ENCODE measurements at places on chromosomes 5 and 9.

- ATAC-seq: no peak
Measured at GRCh38 chr5:112854651-112855050, 6.4 kb upstream of the SRP19 start.

DNA sequence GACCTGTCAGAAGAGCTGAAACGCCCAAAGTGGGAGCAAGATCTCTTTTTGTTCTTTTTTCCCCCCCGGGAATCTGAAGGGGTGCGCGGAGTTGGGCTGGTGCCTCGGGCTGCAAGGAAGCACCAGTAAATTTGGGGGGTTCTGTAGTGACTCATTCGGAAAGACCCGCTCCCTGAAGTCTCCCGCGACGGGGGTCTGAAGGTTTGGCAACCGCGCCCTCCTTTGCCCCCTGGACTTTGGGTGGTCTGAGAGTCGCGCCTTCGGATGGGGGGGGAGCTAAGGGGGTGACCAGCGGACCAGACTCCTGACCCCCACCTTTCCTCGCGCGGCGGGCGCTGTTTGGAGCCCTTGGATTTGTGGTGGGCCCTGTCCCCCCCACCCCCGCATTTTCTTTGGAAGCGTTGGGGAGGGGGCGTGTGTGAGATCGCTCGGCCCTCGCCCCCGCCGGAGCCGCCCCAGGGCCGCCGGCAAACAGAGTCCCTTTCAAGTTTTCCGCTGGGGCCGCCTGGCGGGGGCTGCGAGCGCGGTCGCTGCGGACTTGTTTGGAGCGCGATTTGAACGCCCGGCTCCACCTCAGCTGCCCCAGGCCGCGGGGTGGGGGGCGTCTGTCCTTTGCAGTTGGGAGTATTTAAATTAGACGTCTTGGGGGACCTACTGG lies 2.0 kb downstream of the CXXC5 start:
- no peak for ATAC-seq

DNA sequence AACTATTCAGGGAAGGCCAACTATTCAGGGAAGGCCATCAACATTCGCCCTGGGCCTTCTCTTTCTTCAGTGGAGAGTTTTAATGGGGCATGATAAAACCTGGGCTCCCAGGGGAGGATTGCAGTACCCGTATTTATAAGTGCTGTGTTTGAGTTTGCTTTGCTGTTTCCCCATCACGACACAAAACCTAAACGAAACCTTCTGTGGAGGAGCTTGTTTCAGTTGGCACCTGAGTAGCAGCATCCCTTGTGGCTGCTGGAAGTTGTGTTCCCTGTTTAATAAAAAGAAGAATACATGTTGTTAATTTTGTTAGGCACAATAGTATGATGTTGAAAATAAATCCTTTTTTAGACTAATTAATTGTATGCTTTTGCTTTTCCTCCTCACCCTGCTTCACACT lies 8.3 kb downstream of the WDR31 start:
- no peak for ATAC-seq

DNA sequence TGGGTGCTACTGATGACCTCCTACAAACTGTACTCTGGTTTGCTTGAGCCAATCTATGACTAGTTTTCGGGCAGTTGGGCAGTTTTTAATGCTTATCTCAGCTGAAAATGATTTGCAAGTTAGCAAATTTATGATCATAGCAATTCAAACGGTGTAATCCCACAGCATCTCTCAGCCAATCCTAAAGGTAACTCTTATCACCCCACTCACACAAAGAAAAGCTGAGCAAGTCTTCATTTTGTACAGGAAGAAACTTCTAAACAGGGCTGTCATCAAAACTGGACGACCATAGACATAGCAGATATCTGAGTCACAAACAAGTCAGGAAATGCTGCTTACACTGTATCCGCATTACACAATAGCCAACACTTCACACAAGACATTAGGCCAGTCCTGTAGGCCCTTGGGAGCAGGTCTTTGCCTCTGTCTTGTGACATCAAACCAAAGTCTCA lies 2.6 kb upstream of the ENC1 start:
- ATAC-seq: no peak

GRCh38 chr5:119360905-119361593 lies 5.2 kb downstream of the TNFAIP8 start:
- no peak for ATAC-seq

GRCh38 chr9:130741831-130742449 lies 48.4 kb downstream of the EXOSC2 start:
- ATAC-seq: peak; percentile 41

DNA sequence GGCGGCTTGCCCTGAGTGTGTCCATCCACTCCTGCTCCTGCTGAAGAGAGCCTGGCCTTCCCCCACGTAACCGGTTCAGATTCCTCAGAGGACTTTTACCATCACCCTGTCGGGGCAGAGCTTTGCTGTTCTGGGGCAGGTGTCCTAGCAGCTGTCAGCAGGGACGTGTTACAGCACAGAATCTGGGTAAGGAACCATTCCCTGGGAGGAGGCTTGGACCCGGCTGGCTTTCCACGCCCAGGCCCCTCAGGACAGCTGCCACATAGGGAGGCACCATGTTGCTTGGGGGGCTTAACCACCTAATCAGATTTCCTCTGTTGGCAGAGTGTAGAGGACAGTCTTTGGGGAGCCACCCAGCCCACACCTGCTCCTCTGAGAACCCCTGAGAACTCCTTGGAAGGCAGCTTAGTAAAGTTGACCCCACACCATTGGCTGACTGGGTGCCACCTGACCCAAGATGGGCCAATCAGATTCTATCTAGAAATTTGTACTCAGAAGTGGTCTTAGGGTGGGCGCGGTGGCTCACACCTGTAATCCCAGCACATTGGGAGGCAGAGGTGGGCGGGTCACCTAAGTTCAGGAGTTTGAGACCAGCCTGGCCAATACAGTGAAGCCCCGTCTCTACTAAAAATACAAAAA lies 23.3 kb upstream of the EEIG1 start:
- ATAC-seq: no peak

GRCh38 chr9:110105107-110105506 lies 102.9 kb downstream of the C9orf152 start:
- no peak for ATAC-seq

DNA sequence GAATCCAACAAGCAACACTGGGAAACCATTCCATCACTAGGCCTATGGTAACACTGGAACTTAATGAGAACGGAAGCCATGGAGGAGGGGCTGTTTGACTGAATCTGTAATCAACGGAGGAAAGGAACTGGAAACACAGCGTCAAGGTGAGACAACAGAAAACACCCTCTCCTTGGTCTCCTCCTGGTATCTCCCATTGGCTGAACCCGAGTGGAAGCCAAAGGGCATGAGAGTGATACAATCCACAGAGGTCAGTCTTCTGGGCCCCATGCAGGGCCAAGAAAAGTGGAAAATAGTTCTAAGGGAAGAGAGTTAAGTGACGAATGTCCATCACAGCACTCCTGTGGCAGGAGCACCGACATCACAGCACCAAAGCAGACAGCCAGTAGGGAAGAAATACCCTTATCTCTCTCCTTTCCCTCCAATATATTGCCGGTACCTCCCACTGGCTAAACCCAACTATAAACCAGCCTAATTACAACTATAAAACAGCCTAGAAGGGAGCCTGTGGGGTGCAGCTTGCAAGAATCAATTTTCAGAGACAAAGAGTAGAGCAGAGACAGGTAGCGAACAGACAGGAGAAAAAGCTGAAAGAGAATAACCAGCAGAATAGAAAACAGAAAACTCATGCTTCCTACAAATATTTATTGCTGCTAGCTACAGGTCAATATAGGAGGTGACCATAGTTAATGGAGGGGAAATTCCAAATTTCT lies 107.4 kb upstream of the IFNE start:
- ATAC-seq: no peak

- ATAC-seq: no peak
Measured at GRCh38 chr5:150235500-150235854, 45.6 kb downstream of the SLC6A7 start.

DNA sequence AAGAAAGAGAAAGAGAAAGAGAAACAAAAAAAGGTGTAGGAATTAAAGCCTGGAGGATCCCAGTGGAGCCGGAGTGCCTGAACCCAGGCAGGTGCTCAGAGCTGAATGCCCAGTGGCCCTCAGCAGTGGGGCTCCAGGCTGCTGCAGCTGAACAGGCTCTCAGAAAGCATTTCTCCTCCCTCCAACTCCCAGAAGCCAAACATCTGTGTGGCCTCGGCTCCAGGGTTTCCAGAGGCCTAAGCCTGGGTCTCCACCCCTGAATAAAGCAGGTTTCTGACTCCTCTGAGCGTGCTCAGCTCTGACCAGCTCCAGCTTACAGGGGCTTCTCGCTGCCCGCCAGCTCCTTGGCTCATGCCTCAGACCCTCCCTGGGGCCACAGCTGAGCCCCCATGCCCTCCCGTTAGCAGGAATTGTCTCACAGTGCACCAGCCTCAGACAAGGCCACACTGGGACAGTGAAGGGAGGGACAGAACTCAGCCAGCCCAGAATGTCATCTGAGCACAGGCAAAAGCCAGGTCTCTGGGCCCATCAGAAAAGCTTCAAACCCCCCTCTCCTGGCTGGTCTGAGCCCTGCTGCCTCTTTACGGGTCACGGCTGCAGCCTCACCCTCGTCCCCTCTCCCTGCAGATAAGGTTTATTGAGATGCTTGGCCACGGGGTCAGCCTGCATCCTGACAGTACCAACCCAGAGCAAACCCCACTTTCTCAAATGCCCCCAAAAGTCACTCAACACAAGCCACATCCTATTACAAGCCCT lies 114.4 kb upstream of the PPP1R26 start:
- ATAC-seq: no peak

- no peak for ATAC-seq
Measured at GRCh38 chr9:137680444-137681358, 61.9 kb downstream of the EHMT1 start.

DNA sequence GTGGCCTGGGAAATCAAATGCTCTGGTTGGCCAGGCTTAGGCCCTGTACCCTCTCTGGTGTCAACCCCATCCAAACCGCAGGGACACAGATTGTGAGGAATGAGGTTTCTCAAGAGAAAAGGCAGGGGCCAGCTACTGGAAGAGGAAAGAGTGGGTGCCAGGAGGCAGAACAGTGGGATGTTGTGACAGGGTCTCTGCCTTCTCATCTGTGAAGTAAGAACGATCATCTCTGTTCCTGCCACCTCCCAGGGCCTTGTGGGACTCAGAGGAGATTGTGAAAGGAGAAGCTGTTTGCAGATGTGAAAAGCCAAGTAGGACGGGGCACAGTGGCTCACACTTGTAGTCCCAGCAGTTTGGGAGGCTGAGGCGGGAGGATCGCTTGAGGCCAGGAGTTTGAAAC lies 22.8 kb upstream of the RPL26L1 start:
- ATAC-seq: no peak

DNA sequence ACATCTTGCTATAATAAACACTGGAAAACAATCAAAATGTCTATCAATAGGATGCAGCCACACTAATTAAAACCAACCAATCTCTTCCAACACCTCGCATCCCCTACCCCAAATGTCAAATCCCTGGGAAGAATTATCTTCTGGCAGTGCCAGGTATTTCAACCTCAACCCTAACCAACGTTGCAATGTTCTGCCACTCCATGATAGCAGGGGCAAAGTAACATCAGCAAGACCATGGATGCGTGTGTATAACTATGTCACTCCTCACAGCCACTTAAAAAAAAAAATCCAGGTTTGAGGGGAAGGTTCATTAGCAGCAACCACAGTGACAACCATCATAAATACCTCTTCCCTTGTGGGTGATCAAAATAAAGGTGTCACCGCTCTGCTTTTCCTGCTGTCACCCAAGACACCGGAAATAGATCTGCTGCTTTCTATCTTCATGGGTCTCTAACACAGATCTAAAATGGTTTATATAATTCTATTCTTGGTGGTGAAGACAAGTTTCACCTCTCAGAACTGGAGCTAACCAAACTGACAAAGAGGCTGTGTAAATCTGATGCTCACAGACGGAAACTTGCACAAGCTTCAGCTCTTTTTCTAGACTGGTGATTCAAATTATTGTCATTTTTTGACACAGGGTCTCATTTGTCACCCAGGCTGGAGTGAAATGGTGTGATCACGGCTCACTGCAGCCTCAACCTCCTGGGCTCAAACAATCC lies 9.9 kb downstream of the HSPA9 start:
- ATAC-seq: peak; percentile 66

- no peak for ATAC-seq
Measured at GRCh38 chr5:58795327-58795726, 212.5 kb downstream of the RAB3C start.

DNA sequence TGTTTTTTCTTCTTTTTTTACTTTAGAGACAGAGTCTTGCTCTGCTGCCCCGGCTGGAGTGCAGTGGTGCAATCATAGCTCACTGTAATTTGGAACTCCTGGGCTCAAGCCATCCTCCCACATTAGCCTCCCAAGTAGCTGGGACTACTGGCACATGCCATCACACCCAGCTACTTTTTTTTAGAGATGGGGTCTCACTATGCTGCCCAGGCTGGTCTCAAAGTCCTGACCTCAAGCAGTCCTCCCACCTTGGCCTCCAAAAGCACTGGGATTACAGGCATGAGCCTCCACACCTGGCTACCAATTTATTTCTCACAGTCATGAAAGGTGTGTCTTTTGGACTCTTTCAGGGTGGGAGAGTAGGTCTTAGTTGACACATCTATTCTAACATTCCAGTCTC lies 83.0 kb upstream of the FAM120A start:
- no peak for ATAC-seq

DNA sequence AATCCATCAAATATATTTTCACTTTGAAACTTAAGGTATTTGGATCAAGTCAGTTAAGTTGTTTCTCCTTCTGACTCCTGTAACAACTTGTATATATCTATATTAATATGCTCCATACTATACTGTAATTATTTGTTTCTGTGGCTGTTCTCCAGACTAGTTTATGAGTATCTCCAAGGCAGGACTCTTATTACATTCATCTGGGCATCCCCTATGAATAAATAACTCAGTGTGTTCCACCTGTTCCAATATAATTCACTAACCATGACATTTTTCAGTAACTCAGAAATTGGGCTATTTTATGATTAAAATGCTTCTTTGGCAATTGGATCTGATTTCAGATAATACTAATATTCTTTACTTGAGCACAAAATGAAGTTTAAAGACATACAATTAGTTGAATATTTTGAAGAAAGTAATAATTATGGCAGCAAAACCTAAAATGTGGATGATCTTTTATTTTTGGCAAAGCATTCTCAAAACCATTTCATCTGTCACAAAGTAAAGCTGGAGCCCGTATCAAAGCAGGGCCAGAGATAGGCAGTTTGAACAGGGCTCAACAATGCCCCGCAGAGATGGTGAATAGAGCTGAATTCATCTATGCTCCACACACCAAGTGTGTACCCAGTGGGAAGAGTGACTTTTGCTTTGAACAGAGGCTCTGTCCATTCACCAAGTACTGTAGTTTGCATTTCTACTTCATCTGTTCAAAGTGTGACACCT lies 314.3 kb downstream of the PDE4D start:
- no peak for ATAC-seq

GRCh38 chr5:6236858-6237481 lies 141.4 kb downstream of the MED10 start:
- no peak for ATAC-seq

- no peak for ATAC-seq
Measured at GRCh38 chr9:15349892-15350761, 43.1 kb upstream of the TTC39B start.

DNA sequence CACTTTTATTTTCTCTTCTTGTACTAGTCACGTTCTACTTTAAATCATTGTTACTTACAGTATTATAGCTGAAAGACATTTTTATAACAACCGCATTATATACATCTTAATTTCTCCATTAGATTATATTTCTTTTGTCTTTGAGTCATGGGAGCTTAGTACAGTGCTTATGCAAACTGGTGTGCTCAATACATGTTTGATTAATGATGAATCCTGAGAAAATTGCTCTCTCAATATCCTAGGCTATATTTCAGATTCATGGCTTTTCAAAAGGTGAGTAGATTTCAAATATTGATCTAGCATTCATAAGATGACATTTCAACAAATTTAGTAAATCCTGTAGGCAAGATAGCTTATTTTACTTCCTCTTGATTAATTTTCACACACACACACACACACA lies 102.2 kb upstream of the FST start:
- no peak for ATAC-seq

GRCh38 chr9:100027543-100027942 lies 71.3 kb downstream of the ERP44 start:
- no peak for ATAC-seq

Data from activated CD4-positive, CD25-positive, alpha-beta regulatory T cell treated with anti-CD3 and anti-CD28 coated beads, Interleukin-2, amount 50 U/mL, for 24 hours (primary cell).